Stimulated activated CD8-positive, alpha-beta memory T cell treated with anti-CD3 and anti-CD28 coated beads, Interleukin-7, amount 100 ng/mL, for 4 hours (primary cell): ENCODE measurements at places on chromosomes 11 and 22.

- DNase-seq = no peak
Observed at GRCh38 chr11:122025757-122026156, 90.3 kb downstream of the BLID start.

DNA sequence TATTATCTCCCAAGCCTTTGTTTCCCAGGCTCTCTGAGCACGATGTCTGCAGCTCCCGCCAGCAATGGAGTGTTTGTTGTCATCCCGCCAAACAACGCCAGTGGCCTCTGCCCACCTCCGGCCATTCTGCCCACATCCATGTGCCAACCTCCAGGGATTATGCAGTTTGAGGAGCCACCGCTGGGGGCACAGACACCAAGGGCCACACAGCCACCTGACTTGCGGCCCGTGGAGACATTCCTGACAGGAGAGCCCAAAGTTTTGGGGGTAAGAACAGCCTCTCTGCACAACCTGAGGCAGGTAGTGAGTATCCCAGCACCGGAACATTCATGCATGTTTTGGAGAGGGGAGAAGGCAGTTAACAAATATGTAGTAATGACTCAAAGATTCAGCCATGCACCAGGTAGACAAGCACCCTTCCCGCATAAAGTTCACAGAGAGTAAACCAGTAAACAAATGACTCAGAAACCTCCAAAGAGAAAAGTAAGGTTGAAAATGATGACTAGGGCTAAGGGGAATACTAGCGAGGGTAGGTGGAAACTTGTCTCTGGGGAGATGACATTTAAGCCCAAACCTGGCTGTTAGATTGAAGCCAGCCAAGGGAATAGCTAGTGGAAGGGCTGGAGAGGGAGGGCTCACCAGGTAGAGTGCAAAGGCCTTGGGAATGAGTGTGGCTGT, 7.2 kb downstream of the MS4A15 start:
- DNase-seq = no peak

GRCh38 chr11:77259641-77260040, 41.8 kb downstream of the GDPD4 start:
- DNase-seq = no peak

GRCh38 chr11:60995798-60996197, 24.3 kb downstream of the CD6 start:
- no peak for DNase-seq

DNA sequence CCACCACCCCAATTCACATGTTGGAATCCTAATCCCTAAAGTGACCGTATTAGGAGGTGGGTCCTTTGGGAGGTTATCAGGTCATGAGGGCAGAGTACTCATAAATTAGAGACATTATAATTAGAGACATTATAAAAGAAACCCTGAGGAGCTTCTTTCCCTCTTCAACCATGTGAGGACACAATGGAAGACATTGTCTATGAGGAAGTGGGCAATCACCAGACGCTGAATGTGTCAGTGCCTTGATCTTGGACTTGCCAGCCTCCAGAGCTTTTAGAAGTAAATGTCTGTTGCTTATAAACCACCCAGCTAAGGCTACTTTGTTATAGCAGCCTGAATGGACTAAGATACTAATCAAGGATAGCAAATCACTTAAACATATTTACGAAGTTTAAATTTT, 14.8 kb downstream of the GAB2 start:
- DNase-seq = no peak

DNA sequence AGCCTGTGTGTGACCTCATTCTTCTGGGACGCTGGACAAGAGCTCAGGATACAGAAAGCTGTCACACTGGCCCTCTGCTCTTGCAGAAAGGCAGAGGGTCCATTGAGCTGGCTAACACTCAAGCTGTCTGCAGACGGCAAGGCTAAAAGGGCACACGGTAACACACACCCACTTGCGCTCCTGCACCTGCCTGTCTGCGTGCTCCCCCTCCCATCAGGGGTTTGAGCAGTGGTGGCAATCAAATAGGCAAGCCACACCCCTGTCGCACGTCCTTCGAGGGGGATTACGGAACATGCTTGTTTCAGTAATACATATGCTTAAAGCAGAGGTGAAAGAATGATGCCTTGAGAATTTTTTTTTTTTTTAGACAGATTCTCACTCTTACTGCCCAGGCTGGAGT, 7.1 kb upstream of the QSER1 start:
- DNase-seq = no peak
